ENCODE measurements at places on chromosomes 7 and 10.
A peak's percentile ranks its signal among the peaks of the same experiment; 100 is the strongest.

DNA sequence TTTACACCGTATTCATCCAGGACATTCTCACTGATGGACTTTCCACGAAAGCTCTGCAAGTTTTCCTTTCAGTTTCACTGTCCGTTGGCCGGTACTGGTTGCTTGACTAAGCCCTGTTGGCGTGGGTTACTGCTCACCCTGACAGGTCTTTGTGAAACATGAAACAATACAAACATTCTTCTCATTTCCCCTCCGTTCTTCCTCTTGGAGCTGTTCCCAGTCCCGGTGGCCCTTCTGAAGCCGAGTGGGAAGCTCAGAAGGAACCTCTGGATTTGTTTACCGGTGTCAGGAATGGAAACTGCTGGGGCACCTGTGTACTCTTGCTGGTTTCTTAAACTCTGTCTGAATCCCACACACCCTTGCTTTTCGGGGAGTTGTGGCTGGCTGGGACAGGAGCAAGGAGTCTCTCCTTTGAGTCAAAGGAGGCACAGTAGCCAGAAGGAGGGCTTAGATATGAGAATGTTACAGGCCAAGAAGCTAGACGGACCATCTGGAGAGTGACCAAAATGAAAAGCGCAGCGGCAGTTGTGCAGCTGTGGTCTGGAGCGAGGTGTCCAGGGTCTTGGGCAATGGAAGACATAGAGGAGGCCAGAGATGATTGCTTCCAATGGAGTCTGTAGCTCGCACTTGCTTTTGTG, 45.7 kb downstream of the LYZL2 start:
- DNase-seq: no peak

- DNase-seq: no peak
These were observed 12.1 kb downstream of the ENTPD1 start for GRCh38 chr10:95767884-95768556.

DNA sequence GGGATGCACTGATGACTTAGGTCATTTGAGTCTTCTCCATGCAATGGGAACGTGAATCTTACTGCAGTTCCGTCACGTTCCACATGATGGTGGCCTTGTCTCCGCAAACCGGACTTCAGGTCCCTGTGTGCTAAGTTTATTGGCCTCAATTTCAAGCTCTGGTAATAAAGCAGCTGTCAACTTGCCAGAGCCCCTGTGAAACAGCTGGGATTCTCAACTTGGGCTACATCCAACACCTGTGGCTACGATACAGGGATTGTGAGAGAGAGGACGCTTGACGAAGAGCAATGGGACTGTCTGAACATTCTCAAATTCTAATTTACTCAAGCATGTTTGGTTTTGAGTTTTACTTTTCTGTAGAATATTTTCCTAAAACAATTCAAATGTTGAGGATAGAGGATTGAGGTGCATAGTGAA, 174.2 kb downstream of the PTN start:
- DNase-seq: peak; percentile 8

GRCh38 chr7:112238852-112239610, 32.5 kb downstream of the ZNF277 start:
- no peak for DNase-seq

DNA sequence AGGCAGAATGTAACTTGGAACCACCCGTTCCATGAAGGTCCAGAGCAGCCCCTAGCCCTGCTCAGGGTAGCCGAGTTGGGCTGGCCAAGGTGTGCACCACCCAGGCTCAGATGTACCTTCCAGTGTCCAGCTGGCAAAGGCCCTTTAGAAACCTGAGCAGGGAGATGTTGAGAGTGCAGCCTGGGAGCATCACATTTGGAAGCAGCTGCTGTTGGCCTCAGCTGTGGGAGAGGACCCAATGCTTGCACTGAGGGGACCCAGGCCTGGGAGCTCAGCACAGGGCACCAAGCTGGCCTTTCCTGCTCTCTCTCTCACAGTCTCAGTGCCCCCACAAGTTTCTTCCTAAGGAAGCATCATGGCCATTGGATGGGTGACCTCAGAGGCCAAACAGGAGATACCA, 33.5 kb downstream of the ANXA8 start:
- DNase-seq: no peak

GRCh38 chr10:77680811-77681210, 43.2 kb upstream of the KCNMA1 start:
- DNase-seq: no peak

DNA sequence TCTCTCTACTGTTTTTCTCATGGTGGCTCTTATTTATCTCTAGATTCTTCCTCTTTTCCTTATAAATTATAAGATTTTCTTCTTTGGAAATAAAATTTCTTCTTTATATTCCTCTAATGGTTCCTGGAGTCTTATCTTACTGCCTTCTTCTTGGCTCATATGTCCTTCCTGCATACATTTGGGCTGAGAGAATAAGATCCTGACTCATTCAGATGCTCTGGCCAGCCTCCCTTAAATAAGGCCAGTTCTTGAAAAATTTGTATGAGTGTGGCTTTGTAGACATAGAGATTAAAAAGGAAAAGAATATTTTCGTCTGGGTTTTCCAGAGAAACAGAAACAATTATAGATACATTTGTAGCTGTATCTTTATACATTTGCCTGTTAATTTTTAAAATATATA, 411.3 kb downstream of the KIF20B start:
- no peak for DNase-seq

- no peak for DNase-seq
These were observed 77.1 kb downstream of the ABCC2 start for GRCh38 chr10:99859585-99859984.

- no peak for DNase-seq
These were observed 180.0 kb upstream of the MDFIC start for GRCh38 chr7:114741911-114742310.

Data from HuH-7.5 (cell line).